Effector CD4-positive, alpha-beta T cell (primary cell): ENCODE measurements at places on chromosomes 3 and 15.

GRCh38 chr3:35488526-35488925, 150.8 kb upstream of the ARPP21 start:
- DNase-seq: no peak

DNA sequence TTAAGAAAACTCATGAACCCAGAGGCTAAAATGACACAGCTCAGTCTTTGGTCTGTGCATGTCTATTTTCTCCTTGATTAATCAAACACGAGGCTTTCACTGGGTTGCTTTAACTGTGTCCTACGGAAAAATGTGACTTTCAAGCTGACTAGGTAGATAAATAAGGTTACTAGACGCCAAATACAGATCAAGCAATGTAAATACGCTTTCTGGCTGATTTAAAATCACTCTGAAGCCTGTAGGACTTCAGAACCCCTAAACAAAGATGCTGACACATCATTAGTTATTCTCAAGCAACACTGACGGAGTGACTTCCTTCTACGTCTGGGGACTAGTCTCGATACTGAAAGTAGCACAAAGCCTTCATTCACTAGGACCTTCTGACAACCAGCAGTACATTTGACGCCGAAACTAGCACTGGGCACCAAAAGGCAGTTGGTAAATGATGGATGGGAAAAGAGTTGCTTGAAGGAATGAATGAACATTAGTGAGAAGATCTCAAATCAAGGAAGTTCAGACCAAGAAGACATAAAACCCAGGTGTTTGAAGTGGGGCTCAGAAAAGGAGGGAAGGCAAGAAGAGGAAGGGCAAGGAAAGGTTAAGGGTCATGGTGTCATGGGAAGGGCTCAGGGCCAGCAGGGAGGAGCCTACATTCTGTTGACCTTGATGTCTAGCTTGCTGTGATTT, 67.1 kb upstream of the CDV3 start:
- DNase-seq: no peak

- no peak for DNase-seq
These were observed 144.0 kb upstream of the SMAD3 start for GRCh38 chr15:66921319-66921915.

- no peak for DNase-seq
These were observed 13.2 kb upstream of the CCDC13 start for GRCh38 chr3:42786212-42786611.

GRCh38 chr15:73983773-73984172, 8.3 kb downstream of the STOML1 start:
- no peak for DNase-seq

DNA sequence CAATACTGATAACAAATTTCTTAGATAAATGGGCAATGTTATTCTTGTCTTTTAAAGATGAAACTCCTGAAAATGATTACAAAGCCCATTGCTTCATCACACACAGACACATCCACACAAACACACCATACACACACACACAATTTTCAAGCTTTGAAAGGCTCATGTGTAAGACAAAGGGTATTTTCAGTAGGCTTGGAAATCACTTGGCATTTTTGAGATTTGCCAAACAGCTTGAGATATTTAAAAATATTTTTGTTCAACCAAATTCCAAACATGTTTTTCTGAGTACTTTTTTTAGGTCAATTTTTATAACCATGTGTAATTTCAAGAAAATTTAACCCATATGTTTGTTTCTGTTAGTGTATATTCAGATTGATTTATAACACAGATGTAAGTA, 283.7 kb downstream of the ROBO2 start:
- no peak for DNase-seq

GRCh38 chr3:168047190-168047795, 48.4 kb downstream of the GOLIM4 start:
- DNase-seq: no peak

DNA sequence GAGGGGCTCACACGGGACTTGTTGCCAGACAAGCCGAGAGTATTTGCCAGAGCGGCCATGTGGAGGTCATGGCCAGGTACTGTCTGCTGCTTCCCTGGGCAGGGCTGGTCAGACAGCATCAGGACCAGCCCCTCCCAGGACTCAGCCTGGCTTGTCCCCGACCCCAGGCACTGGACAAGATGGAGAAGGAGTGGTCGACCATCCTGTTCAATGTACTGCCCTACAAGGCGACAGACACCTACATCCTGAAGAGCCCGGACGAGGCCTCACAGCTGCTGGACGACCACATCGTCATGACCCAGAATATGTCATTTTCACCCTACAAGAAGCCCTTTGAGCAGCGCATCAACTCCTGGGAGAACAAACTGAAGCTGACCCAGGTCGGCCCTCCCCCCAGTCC, 38.6 kb downstream of the DNAH1 start:
- DNase-seq: no peak

DNA sequence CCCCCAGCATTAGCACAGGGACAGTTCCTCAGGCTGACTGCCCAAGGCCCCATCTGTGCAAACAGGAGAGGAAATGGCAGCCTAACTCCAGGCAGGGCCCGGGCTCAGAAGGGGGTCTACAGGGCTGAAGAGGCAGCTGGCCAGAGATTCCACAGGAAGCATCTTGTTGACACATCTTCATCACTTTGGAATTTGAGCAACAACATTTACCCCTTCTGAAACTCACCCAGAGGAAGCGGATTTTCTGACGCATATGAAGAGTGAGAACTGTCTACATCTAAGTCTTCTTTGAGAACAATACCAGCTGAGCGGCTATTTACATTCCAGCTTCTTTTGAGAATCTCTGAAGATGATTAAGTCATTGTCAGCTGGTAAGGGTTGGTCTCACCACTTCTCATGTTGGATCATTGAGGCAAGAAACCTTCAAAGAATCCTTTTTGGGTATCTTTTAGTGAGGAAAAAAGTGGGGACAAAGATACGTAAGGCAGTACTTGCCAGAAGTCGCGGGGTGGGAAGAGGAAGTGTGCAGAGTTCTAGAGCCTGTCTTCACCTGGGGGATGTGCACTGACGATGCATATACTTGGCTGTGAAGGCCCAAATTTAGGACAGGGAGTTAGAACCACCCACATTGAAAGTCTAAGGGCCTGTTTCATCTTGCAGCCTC, 25.4 kb upstream of the SRP14 start:
- DNase-seq: no peak

DNA sequence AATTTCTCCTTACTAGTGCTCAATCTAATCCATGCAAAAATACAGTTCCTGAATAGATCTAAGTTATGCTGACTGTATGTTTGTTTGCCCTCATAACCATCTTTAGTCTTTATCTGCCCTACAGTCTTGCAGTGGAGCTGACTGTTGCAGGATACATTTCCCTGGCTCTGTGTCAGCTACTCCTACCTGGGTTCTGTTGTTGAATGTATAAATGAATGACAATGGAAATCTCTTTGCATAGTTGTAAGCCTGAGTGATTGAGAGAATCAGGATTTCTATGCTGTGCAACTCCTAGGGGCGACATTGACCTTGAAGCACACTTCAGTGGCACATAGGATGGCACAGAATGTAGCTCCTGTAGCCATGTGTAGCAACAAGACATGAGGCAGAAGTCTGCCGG, 16.0 kb upstream of the ZBBX start:
- DNase-seq: no peak

DNA sequence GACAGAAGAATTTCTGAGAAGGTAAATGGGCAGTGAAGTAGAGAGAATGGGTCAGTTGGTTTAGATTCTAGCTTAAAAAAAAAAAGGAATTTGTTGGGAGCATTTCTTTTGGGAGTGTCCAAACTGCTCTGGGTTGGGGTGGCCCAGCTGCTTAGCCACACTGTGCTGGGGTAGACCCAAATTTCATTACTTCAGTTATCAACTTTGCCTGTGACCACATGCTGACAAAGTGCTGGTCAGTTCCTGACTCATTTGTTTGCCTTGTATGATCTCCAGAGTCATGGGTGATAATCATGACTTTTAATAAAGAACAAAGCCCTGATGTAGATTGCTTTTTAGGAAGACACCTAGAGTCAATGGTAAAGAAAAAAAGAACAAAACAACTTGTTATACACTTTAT, 121.5 kb upstream of the FGF7 start:
- no peak for DNase-seq

DNA sequence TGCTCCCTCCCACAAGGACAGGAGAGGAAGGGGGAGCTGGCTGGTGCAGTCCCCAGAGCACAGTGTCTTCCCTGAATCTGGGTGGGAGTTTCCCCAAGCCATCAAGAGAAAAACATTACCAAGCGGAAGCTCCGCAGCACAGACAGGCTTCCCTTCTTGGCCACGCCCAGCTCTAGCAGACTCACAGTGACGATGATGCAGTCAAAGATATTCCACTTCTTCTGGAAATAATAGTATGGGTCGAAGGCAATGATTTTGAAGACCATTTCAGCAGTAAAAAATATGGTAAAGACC, 76.7 kb downstream of the SCN10A start:
- no peak for DNase-seq

DNA sequence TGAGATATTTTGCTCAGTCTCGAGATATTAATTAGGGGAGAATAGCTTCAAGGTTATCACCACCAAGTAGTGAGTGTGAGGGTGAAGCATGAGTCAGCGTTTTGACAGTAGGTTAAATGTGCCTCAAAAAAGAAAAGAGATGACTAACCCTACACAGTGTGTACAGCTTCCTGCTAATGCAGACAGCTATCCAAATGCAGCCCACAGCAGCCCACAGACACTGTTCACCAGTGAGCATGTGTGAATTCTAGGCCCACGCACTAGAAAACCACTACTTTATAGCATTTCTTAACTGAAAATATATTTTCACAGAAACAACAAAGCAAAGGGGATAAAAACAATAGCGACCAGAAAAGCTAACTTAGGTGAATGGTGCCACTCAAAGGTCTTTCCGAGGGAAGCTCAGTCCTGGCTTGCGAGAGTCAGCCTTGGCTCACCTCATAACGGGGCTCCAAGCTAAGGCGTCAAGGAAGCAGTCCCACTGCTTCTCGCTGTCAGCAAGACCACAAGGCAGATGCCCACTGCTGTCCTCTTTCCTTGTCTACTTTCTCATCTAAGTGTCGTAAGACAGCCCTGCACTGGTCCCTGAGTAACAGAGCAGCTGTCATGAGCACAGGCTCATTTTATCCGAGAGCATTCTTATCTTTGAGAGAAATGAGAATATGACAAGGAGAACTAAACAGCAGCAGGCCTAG, 47.6 kb downstream of the TXNRD3 start:
- no peak for DNase-seq

DNA sequence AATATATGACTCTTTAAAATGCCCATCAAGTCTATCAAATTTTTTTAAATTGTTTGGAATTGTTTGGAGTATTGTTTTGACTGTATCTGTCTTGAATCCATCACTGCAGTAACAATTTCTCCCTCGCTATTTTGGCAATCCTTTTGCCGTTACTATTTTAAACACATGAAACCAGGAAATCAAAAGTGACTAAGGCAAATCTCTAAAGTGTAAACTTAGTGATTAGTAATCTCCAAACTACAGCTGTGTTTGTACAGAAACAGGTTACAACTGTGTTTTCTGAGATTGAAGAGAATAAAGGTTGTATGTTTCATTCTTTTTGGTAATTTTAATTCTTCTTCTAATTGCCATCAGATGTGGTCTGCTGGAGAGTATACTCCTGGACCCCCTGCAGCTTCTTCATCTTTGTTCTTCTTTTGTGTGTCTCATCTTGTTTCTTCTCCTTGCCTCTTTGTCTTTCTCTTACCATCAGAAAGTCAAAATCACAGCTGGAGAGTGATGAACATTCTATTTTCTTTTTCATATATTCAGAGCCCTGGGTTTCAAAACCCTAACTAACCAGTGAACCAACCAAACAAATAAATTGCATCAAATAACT, 465.4 kb downstream of the RBMS3 start:
- DNase-seq: no peak

- no peak for DNase-seq
These were observed 145.5 kb upstream of the ABHD17C start for GRCh38 chr15:80549654-80550053.

DNA sequence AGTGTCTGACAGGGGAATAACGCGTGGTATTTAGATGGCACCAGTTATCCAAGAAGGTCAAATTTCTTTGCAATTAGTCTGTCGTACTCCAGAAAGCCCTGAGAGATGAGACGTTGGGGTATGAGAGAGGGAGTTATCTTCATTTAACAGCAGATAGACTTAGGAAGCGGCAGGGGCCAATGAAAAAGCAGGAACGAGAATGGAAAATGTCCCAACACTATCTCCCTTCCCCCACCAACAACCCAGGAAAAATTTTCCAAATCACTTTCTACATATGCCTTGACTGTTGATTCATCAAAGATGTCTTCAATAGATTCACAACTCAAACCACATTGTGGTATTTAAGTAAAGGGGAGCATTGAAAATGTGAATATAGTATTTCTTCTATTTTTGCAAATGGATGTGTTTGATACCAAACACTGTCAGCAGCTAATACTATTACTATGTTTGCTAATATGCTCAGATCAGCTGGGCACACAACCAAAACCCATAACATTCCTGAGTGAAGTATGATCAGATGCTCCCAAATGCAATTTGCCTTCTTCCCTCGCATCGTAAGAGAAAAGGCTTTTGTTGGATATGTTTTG, 13.3 kb upstream of the GREM1 start:
- no peak for DNase-seq

- DNase-seq: no peak
These were observed 976 bp upstream of the ALDH1L1 start for GRCh38 chr3:126181398-126181725.

DNA sequence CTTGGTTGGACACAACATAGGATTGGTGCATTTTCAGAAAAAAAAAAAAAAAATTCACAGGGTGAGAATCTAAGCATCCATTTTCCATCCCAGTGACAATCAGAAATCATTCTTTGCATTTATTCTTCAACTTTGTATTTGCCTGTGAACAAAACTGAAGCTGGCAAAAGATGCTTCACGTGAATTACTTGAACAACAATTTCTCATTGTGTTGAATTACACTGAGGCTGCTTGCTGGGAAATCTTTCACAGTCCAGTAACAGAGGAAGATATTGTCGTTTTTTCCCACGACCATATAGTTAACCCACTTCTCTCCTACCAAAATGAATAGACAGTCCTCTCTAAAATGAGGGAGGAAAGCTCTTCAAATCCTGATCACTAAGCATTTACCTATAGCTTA, 4.3 kb upstream of the SLCO3A1 start:
- DNase-seq: no peak
